Stimulated activated naive CD4-positive, alpha-beta T cell treated with Interleukin-2 at 50 U/mL for 16 hours (primary cell): ENCODE measurements at places on chromosomes 13 and 19.

DNA sequence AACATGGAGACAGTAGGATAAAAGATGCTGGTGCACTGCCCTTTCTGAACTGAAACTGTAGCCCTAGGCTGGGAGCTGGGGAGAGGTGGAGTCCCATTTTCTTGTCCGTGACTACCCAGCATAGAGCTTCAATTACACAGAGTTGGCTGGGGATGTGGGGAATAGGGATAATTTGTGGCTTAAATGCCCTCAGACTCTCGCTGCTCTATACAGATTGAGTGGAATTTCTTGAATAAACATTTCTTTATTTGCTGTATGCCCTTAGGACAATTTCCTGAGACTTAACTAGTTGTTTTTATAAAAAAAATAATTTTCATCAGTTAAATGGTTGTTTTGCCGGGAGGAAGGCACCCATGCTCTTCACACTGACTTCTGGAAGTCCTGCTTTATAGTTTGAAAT, 7.2 kb downstream of the IGFL2 start:
- DNase-seq = no peak

DNA sequence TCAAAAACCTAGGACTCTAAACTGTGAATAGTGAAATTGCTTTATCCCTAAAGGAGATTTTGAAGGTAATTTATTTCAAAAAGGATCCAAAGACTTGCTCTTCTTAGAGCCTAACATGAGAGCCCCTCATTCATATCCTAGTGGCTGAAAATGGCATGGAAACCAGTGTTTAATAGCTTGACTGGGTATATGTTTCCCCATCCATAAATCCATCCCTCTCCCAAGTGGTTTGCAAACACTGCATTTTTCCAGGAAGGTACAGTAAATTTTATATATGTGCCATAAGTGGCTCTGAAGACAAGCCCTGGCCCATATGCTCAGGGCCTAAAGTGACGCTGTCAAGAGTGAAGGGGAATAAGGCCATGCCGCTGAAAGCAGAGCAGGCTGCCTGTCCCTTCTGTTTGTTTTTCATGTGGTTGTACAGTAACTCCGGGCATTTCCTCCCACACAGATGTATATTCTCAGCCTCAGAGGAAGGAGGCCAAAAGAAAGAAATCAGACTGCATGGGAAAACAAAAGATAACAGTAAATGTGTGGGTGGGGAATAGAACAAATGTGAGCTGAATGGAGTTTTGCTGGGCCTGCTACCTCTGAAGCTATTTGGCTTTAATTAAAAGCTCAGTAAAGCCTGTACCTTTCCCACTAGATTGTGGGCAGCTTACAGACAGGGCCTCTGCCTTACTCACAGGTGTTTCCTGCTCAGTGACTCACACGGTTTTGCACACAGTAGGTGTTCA, 181.9 kb downstream of the PCDH9 start:
- no peak for DNase-seq

DNA sequence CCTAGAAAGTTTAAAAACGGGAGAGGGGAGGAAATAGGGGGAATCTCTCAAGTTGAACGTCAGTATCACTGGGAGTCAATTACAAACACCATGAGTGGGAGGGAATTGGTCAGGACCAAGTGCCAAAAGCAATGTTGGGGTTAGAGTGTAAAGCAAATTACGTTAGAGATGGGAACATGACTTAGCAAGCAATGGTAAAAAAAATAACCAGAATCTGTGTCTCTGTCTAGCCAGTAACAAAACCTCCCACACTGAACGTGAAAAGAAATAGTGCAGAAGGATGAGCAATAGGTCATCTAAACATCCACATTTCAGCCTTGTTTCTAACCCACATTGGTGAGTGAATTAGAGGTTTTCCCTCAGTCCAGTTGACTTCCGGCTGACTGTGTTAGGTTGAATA, 242.2 kb downstream of the COG6 start:
- no peak for DNase-seq

- no peak for DNase-seq
Measured at GRCh38 chr13:110329798-110330461, 22.8 kb downstream of the COL4A2 start.

DNA sequence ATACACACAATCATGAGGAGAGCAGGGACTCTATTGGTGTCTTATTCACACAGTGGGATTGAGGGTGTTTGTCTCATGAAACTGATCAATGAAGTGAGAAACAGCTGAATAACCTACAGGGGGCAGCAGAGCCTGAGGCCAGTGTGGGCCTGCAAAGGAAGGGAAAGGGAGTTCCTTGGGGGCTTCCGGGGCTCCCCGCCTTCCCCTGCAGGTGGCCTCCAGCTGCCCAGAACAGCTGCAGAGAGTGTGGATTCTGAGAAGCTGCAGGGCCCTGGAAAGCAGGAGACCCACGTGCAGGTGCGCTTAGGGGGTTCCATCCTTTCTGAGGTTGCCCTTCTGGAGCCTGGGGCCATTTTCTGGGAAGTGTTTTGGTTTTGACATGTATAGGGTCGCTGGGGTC, 20.1 kb downstream of the ZNF763 start:
- DNase-seq = no peak

DNA sequence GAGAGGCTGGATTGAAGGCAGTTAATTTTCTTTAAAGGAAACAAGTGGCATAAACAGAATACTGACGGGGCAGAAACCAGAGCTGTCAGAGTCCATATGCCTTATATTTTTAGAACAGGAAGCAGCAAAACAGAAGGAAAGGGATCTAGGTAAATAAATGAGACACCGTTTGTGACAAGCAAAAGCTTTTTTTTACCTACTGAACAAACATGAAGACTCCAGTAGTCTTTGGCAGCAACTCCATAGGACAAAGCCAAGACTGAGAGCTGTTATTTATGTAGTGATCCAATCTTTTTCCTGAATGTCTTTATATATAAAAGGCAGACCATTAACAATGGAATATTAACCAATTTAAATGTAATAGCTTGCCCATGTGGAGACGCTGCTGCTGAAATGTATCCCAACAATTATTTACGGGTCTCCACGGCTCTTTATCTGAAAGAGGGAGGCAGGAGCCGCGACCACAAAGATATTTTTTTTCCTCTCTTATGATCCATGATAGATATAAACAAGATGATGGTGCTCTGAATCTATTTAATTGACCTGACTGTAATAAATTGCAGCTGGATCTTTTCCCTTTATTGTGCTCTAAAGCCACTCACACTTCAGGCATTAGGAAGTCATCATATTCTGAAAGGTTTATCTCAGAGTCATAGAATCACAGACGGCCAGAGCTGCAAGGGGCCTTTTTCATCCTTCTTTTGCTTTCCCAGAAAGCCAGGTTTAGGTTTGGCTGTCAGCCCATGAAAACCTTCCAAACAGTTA, 687.8 kb downstream of the EFNB2 start:
- DNase-seq = no peak

GRCh38 chr19:3124630-3125029, 11.2 kb upstream of the GNA15 start:
- no peak for DNase-seq

DNA sequence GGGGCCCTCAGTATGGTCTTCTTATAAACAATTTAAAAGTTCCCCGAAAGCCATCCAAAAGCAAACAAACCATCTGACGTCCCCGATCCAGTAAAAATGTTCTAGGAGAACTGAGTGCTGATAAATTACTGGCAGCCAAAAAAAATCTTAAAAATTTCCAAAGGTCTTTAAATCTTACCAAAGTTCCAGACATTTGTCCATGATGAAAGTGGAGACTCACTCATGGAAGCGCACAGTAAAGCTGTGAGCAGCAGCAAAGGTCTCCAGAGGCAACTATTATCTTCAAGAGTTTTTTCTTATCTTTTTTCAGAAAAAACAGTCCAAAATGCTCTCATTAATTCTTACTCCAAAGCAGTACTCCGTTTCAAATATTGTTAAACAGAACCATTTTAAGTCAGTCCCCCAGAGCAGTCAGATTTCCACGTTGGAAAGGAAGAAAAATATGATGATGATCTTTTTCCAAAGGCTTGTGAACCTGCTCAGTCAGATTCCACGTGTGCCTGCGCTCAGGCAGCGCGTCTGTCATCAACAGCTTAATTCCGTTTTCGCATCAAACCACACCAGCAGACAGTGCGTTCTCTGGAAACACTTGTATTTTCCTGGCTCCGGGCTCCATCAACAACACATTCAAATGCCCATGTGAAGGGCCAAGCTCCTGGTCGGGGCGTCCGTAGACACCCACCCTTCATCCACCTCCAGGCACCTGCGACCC, 85.4 kb downstream of the COL4A1 start:
- DNase-seq = no peak

DNA sequence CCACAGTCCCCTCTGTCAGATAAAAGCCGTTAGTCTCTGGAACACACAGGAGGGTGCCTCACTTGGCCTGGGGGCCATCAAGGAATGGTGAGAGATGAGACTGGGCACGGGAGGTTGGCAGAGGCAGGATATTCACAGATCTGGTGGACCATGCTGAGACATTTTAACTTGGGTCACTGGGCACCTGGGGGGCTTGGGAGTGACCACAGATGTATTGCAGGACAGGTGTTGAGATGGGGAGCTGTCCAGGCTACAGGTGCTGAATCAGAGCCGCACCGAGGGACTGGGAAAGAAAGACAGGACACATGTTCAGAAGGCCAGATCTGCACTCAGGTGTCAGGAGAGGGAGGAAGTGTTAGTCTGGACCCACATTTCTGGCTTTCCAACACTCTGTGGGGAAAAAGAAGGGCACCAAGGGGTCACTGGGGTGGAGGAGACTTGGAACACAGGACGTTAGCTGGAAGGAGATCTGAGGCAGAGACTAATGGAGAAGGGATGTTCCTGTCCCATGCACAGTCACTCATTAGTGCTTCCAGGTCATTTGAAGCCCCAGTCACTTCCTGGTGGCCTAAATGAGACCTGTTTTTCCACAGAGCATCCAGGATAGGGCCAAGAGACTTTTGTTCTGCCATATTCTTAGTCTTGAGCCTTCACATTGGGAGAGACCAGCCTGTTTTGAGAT, 56.1 kb downstream of the CHST8 start:
- DNase-seq = no peak

DNA sequence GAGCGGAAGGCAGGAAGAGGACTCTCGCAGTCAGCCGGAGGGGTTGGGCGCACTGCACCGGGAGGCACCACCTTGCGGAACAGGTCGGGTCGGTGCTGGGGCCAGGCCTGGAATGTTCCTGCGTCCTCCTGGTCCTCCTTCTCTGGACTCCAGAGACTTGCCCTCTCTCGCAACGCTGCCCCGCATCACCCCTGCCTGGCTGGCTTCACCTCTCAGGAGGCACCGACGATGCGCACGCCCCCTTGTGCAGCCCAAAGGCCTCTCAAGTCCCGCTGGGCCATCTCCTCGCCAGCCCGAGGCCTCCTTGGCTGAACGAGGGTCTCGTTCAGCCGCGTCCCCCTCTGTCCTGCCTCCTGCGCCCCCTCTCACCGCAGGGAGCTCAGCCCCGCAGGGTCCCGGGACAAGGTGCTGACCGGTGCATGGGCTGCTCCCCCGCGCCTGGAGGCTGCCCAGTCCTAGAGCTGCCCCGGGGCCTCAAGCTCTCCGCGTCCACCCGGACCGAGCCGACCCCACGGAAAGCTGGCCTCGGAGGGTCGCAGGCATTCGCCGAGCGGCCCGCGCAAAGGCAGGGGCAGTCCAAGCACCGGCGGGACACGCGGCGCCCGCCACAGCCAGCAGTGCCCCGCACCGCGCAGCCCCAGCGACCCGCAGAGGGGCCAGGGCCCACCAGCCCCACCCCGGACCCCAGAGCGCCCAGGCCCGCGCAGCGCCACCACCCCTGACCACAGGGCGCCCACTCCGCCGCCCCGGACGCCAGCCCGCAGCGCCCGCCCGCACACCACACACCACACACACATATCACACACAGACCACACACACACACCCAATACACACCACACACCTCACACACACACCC, 133.8 kb downstream of the CRYL1 start:
- no peak for DNase-seq

GRCh38 chr19:33226550-33227241, 1.0 kb upstream of the SLC7A10 start:
- no peak for DNase-seq

DNA sequence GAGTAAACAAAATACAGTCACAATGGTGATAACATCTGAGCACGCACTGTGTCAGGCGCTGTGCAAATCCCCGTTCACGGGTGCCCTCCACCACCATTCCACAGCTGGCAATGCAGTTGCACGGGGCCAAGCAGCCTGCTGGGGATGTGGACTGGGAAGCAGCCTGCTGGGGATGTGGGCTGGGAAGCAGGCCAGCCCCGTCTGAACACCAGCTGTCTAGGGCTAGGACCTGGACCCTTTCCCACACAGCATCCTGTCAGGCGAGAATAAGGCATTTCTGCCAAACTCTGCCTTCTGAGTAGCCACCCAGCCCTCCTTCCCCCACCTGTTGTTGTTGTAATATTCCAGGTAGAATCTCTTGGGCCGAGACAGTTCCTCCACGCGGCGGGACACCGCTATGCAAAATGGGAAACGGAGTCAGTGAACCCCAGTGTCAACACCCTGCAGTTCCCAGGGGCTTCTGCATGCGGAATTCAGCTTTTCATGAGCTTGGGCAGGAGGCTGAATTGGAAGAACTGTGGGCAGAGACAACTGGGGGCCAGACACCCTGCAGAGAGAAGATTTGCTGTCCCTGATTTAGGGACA, 27.8 kb upstream of the MIER2 start:
- no peak for DNase-seq

- no peak for DNase-seq
Measured at GRCh38 chr19:50921426-50922316, 10.5 kb upstream of the KLK4 start.

GRCh38 chr13:43266936-43267615, 243.7 kb downstream of the DNAJC15 start:
- DNase-seq = no peak

- no peak for DNase-seq
Measured at GRCh38 chr19:35370722-35371121, at the start of gene GPR42. Gene GPR42 (plus strand): TSS chr19:35371068. CDS start chr19:35371360, 292 bp downstream.

DNA sequence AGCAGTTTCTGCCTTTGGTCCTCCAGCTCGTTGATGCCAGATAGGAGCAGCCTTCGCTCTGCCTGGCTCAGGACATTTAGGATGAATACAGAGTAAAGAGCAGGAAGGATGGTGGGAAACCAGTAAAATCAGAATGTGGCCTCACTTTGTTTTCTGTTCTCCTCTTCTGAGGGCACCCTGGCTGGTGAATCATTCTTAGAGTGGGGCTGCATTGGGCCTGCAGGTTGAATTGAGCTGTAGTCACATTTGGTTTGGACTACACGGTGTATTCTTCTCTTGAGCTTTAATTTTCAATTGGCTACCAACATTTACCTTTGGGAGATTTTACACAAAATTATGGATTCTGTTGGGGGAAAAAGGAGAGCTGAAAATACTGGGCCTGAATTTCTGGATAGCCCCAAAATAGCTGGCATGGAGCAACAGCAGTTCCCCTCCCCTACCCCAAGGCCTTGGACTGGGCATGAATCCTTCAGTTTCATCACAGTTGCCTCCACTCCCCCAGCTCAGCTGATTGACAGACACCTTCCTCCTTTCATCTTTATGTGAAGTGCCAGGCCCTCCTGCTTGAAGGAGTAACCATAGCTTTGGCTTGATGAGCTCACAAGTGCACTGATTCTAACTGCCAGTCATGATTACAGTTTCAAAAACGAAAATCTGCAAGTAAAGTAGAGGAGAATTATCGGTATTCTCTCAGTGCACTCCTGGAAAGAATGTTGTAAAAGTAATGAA, 24.3 kb downstream of the ERCC5 start:
- no peak for DNase-seq
